ENCODE measurements at places on chromosomes 2 and 18. TPM values are rescaled to one million over a fixed set of nuclear protein-coding genes. Genes with fewer than 3 reads are reported as not detected.
A peak's percentile ranks its signal among the peaks of the same experiment; 100 is the strongest.

- peak; percentile 60 for DNase-seq
- no peaks in the 10 kb centered on the region for H3K4me1 ChIP-seq
- no peaks in the 10 kb centered on the region for H3K27me3 ChIP-seq
- H3K36me3 ChIP-seq, result no peaks in the 10 kb centered on the region
- no peak overlapping the region for H3K27ac ChIP-seq
These were observed 121.1 kb downstream of the ACOXL start for GRCh38 chr2:110853516-110853915.

- no peaks in the 10 kb centered on the region for H3K27me3 ChIP-seq
- H3K4me3 ChIP-seq, result no peak overlapping the region
- no peaks in the 10 kb centered on the region for H3K36me3 ChIP-seq
- no peak for DNase-seq
These were observed 511.7 kb downstream of the EPHA4 start for GRCh38 chr2:221060376-221060775.

GRCh38 chr2:64018701-64019082 is 536 bp downstream of the VPS54 start:
- peak; percentile 58 for DNase-seq
- H3K4me1 ChIP-seq, result peaks cover 25% of the 10 kb centered on the region
- H3K27me3 ChIP-seq, result no peaks in the 10 kb centered on the region
- peak overlapping the region; percentile 88 for H3K4me3 ChIP-seq

DNA sequence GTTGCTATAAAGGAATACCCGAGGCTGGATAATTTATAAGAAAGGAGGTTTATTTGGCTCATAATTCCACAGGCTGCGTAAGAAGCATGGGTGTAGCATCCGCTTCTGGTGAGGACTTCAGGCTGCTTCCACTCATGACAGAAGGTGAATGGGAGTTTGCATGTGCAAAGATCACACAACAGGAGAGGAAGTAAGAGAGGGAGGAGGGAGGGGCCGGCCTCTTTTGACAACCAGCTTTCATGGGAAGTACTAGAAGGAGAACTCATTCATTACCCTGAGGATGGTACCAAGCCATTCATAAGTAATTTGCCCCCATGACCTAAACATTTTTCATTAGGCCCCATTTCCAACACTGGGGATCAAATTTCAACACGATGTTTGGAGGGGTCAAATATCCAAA is 386.8 kb upstream of the NETO1 start:
- H3K4me3 ChIP-seq, result no peak overlapping the region
- no peaks in the 10 kb centered on the region for H3K36me3 ChIP-seq
- H3K27me3 ChIP-seq, result no peaks in the 10 kb centered on the region
- no peak overlapping the region for H3K27ac ChIP-seq
- DNase-seq, result no peak

- H3K36me3 ChIP-seq, result no peaks in the 10 kb centered on the region
- H3K4me3 ChIP-seq, result no peak overlapping the region
- no peak for DNase-seq
- H3K4me1 ChIP-seq, result no peaks in the 10 kb centered on the region
- H3K27ac ChIP-seq, result no peak overlapping the region
These were observed 19.3 kb downstream of the CCDC88A start for GRCh38 chr2:55400332-55400731.

DNA sequence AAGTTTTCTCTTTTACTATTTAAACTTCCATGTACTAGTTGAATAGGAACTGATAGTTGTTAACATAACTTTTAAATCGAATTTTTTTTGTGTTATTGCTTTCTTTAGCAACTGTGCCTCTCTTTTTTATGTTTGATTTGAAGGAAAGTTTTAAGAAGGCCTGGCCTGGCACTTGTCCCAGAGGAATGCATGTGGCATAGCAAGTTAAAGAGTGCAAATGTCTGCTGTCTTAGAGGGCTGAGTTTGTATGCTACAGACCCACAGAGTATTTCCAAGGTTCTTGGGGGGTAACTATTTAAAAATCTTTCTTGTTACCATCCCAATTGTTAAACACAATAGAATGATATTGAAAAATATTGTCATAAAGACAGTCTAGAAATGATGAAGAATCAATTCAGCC is 47.0 kb downstream of the MTCL1 start:
- H3K27me3 ChIP-seq, result no peaks in the 10 kb centered on the region
- H3K27ac ChIP-seq, result no peak overlapping the region
- no peak for DNase-seq
- H3K4me3 ChIP-seq, result no peak overlapping the region
- no peaks in the 10 kb centered on the region for H3K36me3 ChIP-seq

DNA sequence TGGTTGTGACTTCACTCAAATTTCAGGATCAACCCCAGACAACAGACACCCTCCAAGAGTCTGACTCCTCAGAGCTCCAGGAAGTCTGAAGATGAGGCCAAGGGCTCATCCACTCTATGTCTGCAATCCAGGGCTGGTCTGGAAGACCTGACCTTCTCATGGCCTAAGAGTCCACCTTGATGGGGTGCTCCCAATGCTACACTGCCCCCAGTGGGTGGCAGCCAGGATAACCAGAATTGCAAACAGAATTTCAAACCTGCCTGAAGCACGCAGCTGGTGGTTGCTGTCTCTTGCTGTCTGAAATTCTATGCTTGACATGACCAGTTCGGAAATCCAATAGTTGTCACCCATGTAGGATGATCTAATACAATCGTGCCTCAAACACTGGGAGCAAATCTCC is 96.0 kb downstream of the UXS1 start:
- H3K36me3 ChIP-seq, result no peaks in the 10 kb centered on the region
- H3K27ac ChIP-seq, result no peak overlapping the region
- H3K4me1 ChIP-seq, result no peaks in the 10 kb centered on the region
- no peaks in the 10 kb centered on the region for H3K27me3 ChIP-seq
- no peak for DNase-seq

DNA sequence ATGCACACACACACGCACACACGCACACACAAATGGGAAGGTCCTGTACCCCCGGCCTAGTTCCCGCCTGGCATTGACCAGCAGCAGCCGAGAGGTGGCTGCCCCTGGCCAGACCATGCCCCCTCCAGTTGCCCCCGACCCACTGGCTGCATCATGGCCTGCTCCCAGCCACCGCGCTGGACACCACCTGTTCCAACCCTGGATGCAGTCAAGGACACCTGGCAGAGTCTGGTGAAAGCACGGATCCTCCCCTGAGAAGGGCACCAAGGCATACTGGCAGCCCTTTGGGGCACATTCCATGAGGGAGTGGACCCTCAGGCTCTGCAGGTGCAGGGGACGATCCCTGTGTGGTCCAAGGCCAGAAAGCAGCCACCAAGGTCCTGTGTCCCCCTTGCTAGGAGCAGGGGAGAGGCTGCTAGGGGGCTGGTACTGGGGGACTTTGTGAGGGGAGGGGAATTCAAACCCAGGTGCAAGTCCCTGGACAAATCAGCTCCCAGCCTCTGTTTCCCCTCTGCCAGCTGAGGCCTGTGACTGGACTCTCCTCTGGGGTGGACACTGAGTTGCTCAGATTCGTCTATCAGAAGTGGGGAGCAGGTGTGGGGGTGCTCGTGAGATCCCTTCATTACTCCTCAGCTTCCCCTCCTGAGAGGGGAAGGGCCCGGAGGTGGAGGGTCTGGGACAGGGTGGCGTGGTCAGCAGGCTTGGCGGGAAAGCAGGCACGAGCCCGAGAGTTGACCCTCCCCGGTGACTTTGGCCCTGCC is 3.5 kb downstream of the ESPNL start:
- no peaks in the 10 kb centered on the region for H3K36me3 ChIP-seq
- no peaks in the 10 kb centered on the region for H3K27me3 ChIP-seq
- H3K4me1 ChIP-seq, result no peaks in the 10 kb centered on the region
- no peak for DNase-seq

GRCh38 chr2:68505603-68506159 is 38.3 kb downstream of the APLF start:
- H3K36me3 ChIP-seq, result no peaks in the 10 kb centered on the region
- no peak overlapping the region for H3K27ac ChIP-seq
- no peaks in the 10 kb centered on the region for H3K27me3 ChIP-seq
- no peak overlapping the region for H3K4me3 ChIP-seq
- peaks cover 6% of the 10 kb centered on the region for H3K4me1 ChIP-seq
- DNase-seq, result no peak

DNA sequence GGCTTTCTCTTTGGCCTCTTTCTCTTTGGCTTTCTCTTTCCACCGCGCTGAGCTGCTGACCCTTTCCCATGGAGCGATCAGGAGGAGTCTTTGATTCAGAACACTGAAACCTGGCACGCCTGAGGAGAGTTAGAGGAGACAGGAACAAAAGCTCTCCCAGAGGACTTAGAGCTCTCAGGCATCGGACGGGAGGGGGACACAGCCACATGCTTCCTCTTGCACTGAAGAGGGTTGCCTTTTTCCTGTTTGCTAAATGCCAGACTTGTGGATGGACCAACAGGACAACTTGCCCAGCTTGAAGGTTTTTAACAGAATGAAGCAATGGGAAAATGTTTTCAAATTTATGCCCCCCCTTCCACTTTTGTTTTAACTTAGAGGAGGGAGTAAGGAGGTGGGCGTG is 3.6 kb upstream of the PTPN18 start:
- peaks cover 5% of the 10 kb centered on the region for H3K4me1 ChIP-seq
- H3K36me3 ChIP-seq, result no peaks in the 10 kb centered on the region
- no peak overlapping the region for H3K4me3 ChIP-seq
- no peak for DNase-seq
- H3K27ac ChIP-seq, result no peak overlapping the region
- no peaks in the 10 kb centered on the region for H3K27me3 ChIP-seq

DNA sequence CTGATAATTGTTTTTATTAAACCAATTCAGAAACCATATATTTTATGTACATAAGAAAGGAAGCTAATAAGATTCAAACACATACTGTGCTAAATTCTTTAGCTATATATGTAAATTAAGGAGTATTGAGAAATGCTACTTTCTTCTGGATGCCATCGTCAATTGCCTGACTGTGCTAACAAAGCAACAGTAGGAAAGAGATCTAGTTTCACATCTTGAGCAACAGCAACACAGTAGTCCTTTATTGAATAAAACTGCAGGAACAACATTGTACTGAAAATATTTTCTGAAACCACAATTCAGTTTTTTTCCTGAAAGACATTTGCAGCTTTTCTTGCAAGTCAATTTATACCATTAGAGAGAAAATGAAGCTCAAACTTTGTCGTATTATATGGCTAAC is 1404.9 kb upstream of the SLC39A10 start:
- DNase-seq, result no peak
- H3K27ac ChIP-seq, result no peak overlapping the region
- no peaks in the 10 kb centered on the region for H3K36me3 ChIP-seq
- H3K27me3 ChIP-seq, result no peaks in the 10 kb centered on the region
- H3K4me1 ChIP-seq, result no peaks in the 10 kb centered on the region

DNA sequence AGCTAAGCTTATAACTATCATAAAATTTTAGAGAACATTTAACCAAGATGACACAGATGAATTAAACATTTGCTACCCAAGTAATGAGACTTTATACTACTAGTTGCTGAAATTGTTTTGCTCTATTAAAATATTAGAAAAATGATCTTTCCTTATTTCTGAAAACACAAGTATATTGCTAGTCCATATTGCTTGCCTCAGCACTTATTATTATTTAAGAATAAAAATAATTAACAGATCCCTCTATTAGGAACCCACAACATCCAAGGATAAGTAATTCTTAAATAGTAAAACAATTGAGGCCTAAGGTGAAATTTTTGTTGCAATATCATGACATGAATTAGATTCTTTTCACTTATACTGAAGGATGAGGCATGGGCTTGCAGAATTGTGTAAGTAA is 65.2 kb downstream of the CCDC148 start:
- H3K27ac ChIP-seq, result no peak overlapping the region
- H3K4me1 ChIP-seq, result no peaks in the 10 kb centered on the region
- no peaks in the 10 kb centered on the region for H3K27me3 ChIP-seq
- H3K36me3 ChIP-seq, result no peaks in the 10 kb centered on the region
- H3K4me3 ChIP-seq, result no peak overlapping the region

GRCh38 chr2:49129034-49129433 is 25.3 kb downstream of the FSHR start:
- H3K27ac ChIP-seq, result no peak overlapping the region
- H3K4me1 ChIP-seq, result no peaks in the 10 kb centered on the region
- no peak overlapping the region for H3K4me3 ChIP-seq

DNA sequence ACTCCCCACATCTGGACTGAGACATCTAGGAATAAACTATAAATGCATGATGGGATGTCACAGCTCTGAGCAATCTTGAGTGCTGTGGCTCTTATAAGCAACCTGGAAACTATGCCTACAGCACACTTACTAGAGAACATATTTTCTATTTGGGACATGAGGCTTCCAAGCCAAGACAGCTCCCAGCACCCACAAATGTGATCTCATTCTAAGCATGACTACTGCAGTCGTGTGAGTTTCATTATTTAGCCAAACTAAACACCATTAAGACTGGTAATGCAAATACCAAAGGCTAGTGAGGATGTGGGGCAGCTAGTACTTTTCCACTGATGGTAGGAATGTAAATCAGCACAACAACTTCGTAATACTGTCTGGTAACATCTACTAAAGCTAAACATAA is 72.5 kb downstream of the RTTN start:
- H3K4me3 ChIP-seq, result no peak overlapping the region
- H3K27ac ChIP-seq, result no peak overlapping the region
- no peaks in the 10 kb centered on the region for H3K36me3 ChIP-seq
- no peaks in the 10 kb centered on the region for H3K4me1 ChIP-seq
- no peaks in the 10 kb centered on the region for H3K27me3 ChIP-seq
- DNase-seq, result no peak

GRCh38 chr18:37985126-37985525 is 419.5 kb upstream of the CELF4 start:
- H3K4me3 ChIP-seq, result no peak overlapping the region
- H3K27me3 ChIP-seq, result no peaks in the 10 kb centered on the region
- no peak for DNase-seq
- H3K27ac ChIP-seq, result no peak overlapping the region

- H3K27me3 ChIP-seq, result no peaks in the 10 kb centered on the region
- H3K4me3 ChIP-seq, result no peak overlapping the region
- H3K36me3 ChIP-seq, result no peaks in the 10 kb centered on the region
- no peak overlapping the region for H3K27ac ChIP-seq
- DNase-seq, result no peak
These were observed 101.3 kb upstream of the ID2 start for GRCh38 chr2:8580316-8581233.

DNA sequence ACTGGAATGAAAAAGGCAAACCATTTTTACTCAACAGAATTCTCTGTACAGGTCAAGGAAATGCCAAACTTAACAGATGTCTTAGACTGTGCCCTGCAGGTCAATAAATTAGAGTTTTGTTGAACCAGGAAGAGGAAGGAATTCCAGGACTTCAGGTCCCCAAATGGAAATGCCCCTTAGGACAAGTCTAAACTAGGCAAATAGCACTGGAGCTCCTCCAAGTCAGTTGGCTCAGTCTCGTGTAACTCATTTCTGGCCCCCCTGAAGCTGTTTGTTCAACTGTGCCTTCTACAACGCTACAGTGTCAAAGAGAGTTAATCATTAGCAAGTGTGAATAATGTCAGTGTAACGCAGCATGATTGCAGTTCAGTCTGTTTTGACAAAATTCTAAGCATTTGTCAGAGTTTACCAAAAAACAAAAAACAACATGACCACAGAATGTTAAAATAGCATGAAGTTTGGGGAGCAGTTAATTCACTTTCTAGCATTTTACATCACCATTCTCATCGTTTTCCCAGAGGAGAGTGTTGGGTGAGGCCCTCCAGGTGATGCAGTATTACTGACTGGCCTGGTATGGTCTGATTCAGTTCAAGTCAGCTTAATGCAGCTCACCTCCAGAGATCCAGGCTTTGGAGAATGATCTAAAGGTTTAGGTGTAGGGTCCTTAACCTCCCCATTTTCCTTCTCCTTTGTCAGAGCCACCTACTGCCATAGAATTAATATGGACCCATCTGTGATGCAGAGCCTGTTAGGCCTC is 108.1 kb downstream of the AQP4 start:
- no peak overlapping the region for H3K4me3 ChIP-seq
- H3K4me1 ChIP-seq, result peaks cover 8% of the 10 kb centered on the region
- no peak overlapping the region for H3K27ac ChIP-seq
- peak; percentile 11 for DNase-seq

Gene PLEK
- total RNA-seq, result not detected

Gene FBXO48
- 1.2 TPM for total RNA-seq

Gene LIMS2
- total RNA-seq, result 9.6 TPM

Gene SCTR
- total RNA-seq, result not detected

Gene KIF5C
- 1.1 TPM for total RNA-seq

Gene MERTK
- total RNA-seq, result 39.2 TPM

All from Caco-2 (cell line).